ENCODE measurements at places on chromosomes 5 and 9.

- DNase-seq: no peak
Observed at GRCh38 chr9:89657295-89657694, 52.5 kb downstream of the GADD45G start.

GRCh38 chr9:13061390-13061789 is 218.1 kb downstream of the MPDZ start:
- DNase-seq: no peak

GRCh38 chr5:149851211-149851610 is 93.4 kb downstream of the PDE6A start:
- DNase-seq: no peak

DNA sequence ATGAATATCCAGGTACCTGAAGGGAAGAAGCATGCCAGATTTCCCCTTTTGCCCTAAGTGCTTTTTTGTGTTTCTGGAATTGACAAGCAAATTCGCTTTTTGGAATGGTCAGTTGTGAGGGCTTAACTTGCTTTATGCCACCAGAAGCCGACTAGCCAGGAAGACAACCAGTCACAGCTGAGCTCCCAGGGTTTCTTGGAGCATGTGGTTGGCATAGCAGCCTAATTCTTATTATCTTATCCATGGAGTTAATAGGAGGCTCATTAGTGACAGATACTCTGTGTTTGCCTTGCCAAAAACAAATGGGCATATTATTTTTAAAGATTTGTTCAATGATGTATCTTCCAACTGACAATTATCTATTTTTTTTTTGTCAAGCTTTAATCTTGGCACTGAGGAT is 500.7 kb downstream of the PTPRD start:
- DNase-seq: no peak

DNA sequence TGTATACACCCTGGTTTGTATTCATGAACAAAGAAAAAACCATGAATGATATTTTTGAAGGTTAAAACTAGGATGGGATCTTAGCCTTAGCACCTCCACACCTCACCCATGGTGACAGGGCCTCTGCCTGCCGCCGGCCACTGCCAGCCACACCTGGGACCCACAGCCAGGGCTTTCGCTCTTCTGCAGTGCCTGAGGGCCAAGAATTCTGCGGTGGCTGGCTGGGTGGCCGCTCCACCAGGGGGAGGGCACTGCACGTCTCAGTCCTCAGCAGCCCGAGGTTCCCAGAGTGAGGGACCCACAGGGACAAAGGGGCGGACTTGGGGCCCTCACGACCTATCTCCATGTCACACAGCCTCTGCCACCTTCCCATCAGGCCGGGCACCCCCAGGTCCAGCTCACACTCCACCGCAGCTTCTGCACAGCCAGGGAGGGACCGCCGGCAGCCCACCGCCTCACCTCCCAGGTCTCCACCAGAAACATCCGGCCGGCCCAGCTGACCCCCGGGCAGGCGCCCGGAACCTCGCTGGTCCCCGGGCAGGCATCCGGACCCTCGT is 6.9 kb downstream of the EXD3 start:
- DNase-seq: no peak

DNA sequence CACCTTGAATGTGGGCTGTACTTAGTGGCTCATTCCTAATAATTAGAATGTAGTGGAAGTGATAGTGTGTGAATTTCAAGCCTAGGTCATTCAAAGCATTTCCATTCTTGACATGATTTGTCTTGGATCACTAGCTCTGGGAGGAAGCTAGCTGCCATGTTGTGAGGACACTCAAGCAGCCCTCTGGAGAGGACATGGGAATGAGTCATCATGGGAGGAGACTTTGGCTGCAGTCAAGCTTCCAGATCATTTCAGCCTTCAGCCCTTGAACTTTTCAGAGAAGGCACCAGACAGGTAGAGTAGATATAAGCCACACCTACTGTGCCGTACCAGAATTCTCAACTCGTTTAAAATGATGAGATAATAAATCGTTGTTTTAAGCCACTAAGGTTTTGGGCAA is 506.9 kb downstream of the ZNF608 start:
- no peak for DNase-seq

DNA sequence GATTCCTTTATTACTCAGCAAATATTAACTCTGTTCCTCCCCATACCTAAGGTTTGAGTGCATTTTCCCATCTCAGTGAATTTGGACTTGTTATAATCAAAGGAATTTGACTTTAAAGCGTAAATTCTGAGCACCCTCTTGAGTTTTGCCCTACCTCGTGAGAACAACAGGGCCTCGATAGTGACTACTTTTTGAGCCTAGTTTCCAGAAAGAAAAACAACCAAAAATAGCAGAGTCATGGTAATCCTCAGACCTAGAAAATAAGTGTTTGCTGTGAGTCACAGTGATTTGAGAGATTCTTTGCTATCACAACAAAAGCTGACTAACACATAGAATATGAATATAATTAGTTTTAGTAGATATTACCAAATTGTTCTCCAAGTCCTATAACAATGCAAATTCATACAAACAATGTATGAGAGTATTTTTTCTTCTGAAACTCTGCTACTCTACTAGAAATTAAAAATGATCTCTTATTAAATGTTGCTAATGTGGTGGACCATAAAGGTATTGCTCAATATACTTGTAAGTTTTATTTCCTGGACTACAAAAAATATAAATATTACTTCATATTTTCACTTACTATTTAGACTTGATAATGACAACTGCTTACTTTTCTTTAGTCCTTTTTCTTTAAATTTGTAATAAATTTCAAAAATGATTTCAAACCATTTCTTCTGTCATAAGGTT is 759.7 kb downstream of the BRINP1 start:
- DNase-seq: no peak

DNA sequence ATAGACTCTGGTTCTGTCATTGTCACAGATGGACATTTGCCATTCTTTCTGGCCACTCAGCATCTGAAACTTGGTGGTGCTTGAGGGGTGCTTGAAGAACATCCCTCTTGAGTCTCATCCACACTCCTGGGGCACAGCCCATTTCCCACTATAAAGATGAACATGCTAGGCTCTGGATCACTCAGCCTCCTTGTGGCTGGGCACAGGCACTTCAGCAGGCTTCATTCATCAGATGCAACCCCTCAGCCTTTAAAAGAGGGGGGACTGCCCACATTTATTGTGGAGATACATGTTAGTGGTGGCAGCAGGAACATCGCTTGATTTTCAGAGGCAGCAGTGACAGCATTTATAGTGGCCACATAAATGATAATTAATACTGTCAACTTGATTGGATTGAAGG is 124.7 kb upstream of the NIPBL start:
- DNase-seq: no peak

DNA sequence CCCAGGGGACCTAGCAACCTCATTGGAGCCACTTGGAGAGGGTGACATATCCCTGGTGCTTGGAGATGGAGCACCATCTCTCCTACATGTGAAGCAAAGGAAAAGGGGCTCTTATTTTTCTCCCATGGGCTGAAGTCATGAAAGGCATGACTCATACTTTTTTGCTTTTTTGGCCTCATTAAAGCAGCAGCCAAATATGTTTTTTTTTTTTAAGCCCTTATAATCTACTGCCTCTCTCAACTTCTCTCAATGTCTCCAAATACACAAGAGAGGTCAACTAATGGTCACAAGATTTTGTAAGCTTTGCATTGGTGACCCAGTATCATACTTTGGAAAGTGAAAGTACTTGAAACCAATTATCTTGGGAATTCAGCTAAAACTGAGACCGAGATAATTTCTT is 1.6 kb upstream of the CFAP90 start:
- DNase-seq: no peak

- DNase-seq: no peak
Observed at GRCh38 chr5:32100691-32101302, 73.3 kb downstream of the GOLPH3 start.

DNA sequence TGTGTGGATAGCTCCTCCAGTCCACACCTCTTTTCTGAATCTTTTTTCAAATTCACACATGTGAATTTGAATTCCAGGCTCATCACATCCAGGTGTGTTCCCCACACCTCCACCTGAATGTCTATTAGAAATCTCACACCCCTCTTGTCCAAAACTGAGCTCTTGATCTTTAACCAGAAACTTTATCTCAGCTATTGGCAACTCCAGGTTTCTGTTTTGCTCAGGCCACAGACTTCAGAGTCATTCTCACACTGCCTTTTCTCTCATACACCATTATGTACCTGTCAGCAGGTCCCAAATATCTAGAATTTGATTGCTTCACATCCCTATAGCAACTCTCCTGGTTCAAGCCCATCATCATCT is 11.6 kb downstream of the NIPSNAP3B start:
- DNase-seq: no peak

- DNase-seq: no peak
Observed at GRCh38 chr9:14262827-14263226, 51.1 kb downstream of the NFIB start.

DNA sequence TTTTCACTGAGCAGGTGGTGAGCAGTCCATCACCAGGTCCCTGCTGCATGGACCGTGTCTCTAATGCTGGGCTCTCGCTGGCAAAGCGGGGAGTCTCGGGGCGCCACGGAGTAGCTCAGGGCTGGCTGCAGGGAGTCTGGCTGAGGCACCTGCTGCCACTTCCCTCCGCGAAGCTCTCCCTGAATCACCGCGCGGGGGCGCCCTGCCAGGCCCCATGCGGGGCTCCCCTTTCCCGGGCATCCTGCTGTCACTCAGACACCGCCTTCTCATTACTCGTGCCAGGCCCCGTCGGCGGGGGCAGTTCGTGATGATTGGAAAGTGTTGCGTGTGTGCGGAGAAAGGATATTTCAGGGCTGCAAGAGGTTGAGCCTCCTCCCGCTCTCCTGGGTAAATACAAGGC is 335.8 kb downstream of the IRX2 start:
- no peak for DNase-seq

DNA sequence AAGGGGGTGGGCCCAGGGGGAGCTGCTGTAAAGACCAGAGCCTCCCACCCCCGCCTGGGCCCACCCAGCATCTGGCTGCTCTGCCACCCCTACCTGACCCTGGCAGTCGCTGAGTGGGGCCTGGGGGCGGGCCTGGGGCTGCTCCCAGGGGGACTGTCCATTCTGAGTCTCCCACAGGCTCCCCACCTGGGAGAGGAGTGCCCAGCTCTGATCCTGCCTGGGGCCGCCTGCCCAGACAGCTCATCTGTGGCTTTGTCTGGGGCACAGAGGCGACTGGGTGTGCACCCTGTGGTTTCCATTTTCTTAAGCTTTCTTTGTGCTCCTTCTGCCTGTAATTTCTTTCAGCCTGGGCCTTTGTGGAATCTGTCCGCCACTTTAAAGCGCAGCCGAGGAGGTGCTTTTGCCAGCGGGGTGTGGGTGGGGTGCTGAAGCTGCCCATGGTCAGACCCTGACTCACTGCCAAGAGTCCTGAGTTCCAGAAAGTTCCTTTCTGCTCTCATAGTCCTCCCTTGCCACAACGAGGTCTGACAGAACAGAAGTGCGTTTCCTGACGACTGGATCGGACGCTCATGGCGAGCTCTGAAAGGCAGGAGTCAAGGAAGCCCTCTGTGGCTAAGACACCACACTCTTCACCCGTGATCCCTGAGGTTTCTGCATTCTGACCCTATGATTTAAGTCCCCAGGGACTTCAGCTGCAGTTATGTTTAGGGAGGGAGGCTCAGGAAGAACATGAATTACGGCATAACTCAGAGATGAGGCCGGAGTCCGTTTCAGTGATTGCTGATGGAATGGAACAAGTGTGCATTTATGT is 225.0 kb downstream of the FANCC start:
- no peak for DNase-seq

DNA sequence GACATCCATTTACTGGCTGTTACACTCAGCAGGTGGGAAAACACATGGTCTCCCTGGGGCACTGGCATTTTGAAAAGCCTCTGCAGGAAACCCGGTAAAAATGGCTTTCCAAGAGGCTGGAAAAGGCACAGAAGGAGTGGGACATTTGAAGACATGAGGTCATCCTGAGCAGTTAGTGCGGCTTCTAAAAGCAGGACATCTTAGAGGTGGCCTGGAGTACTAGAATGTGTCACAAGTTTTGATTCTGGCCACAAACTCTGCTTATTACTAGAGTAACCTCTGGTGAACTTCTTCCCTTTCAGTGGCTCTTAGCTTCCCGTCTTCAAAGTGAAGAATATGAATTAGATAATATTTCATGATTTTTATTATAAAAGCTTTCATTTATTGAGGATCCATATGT is 423.0 kb upstream of the BRINP1 start:
- no peak for DNase-seq

GRCh38 chr5:149580808-149581191 is 498 bp upstream of the ARHGEF37 start:
- no peak for DNase-seq

DNA sequence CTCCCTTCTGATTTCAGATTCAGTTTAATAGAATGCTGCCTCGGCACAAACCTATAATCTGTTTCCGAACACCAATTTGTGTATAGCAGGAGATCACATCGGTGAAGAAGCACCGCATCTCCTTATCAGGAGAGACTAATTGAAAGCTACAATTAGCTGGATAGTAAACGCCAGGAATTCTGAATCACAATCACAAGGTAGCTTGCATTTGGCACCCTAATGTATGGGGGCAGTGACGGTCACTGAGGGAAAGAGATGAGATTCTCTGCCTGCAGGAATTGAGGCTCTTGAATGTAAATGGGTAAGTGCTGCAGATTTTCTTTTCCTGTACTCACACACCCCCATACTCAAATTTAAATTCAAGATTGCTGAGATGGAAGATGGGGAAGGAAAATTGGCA is 373.6 kb upstream of the ZNF608 start:
- no peak for DNase-seq

GRCh38 chr9:83182071-83182470 is 119.1 kb upstream of the RASEF start:
- DNase-seq: no peak

- no peak for DNase-seq
Observed at GRCh38 chr5:23655674-23656073, 148.3 kb downstream of the PRDM9 start.

DNA sequence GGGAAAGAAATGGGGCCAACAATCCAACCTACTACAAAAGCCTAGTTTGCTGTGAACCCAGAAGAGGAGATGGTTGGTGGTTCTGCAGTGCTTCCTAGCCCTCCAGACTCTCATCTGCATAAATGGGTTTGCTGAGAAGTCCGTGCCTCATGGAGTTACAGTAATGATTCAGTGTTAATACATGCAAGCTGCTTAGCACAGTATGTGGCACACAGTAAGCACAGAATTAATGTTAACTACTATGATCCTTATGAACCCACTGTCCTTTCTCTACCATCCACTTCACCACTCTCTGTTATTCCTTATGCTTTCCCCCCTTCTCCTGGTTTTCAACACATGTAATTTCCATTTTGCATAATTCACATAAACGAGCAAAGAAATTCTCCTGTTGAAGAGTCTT is 100.0 kb downstream of the ACTBL2 start:
- DNase-seq: no peak

Data from stimulated activated CD4-positive, alpha-beta T cell treated with anti-CD3 and anti-CD28 coated beads, TNF-alpha, amount 100 ng/mL, for 1 hour (primary cell).